ENCODE measurements at places on chromosomes 2 and 18.

DNA sequence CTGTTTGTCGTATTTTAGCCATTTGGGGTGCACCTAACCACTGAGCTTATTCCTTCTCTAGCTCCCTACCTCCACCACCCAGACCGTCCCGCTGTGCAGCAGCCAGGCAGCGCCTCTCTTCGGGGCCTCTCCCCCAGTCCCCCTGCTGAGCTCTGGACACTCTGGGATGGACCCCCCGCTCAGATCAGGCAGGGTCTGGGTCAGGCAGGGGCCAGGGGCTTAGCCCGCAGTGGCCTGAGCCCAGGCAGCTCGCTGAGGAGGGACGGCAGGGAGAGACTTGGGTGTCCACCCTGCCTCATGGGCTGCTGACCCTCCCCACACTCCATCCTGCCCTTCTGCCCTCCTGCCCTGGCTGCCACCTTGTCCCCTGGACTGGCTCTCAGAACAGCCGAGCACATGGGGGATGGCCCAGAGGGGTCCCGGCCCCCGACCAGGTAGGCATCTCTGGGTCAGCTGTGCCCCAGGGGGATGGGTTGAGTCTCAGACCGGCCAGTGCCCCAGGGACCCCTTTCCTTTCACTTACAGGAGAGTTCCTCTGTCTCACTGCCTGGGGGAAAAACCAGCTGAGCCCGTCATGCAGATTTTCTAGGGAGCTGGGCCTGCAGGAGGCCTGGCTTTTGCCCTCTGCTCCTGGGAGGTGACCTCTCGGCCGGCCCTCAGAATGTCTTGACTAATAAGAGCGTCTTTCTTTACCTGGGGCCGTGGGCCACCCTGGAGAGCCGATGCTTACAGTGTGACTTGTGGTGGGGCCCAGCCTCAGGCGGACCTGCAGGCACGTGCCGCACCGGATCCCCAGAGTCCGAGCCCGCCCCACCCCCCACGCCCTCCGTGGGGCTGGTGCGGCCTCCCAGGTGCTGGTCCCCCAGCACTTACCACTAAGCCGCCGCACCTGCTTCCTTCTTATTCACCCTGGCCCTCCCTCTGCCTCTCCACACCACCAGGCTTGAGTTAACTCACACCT, 22.8 kb upstream of the PXDN start:
- ATAC-seq = peak; percentile 42

DNA sequence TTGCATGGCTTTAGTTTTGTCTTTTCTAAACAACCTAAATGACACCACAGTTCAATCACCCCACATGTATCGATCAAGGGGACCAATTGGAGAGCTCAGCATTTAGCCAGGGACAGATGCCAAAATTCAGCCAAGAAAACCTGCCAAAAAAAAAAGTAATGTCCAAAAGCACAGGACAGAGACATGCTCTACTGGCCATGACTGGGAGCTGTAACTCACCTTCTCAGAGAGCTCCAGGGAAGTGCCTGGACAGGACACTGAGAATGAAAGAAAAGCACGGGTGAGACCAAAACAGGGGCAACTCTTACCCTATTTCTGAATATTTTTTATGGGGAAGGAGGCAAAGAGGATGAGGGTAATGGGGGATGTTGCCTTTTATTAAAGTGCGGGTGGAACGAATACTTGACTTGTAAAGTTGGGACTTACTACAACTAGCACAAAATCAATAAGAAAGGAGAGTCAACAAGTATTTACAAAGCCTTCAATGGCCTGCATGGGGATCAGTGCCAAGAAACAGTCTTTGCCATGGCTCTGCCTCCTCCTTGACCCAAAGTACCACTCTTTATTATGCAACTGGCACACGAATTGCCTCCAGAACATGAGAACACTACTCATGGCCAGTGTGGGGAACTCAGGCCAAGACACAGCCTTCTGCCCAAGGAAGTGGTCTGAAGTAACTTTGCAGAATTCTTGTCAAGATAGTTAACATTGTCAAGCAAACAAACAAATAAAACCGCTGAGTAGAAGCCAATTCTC, 72.9 kb upstream of the HK2 start:
- ATAC-seq = no peak

DNA sequence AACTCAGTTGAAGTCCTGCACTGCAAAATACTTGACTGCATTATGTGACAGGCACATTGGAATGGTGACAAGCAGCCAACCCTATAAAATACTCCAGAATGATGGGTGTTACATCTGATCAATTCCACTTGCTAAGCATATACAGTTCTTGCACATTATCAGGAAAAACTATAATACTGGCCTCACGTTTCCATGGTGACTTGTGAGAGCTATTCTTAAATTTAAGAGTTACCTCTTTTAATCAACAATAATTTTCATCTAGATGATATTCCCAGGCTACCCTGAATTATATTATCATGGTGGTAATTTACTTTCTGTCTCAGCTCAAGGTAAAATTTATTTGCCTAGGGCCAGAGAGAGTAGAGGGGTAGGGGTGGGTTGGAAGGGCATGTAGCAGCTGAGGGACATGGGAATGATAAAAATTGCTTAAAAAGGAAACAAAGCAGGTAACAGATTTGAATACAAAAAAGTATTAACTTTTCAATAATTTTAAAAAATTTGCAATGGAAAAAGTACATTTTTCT, 132.3 kb upstream of the PGAP1 start:
- no peak for ATAC-seq

- no peak for ATAC-seq
These were observed 244.3 kb downstream of the GLI2 start for GRCh38 chr2:120979921-120980320.

GRCh38 chr18:13570216-13570615, 156.1 kb downstream of the FAM210A start:
- ATAC-seq = no peak

DNA sequence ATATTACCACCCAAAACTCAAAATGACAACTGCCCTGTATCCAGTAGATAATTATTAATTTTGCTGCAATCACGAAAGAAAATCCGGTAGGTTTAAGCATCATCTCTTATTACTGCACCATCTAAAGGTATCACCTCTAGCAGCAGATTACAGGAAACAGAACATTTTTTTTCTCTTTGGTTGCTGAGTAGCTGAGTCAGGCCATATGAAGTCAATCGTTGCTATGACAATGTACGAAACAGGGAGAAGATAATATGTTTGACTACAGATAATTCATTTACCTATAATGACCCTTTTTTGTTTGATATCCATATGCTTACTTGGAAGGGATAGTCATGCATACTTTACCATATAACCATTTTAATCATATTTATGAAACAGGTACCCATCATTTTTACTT, 831.6 kb upstream of the CHAC2 start:
- no peak for ATAC-seq

GRCh38 chr2:170737821-170738220, 22.7 kb downstream of the SP5 start:
- ATAC-seq = no peak

DNA sequence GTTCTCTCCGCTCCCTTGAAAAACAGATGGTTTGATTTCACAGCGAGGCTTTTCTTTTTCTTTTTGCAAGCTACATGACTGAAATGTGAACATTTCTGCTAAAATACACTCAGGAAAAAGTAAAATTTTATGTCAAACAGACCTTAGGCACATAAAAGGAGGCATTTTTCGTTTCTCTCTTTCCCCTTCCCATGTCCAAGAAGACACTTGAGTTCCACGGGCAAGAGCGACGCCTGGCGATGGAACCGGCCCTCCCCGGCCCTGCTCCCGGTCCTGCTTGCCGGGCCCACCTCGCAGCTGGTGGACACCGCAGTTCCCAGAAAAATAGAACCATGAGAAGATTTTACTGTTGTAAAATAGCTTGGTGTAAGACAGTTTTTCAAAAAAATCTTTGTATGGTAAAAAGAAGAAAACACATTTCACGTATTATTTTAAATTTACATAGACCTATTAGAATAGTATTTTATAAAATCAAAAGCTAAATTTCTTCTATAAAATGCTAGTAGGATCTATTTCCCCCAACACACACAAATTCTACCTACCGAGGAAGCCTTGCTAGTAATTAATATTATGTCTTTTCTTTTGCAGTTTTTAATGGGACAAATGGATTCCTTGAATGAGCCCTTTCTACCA, 2.3 kb upstream of the ALKAL2 start:
- ATAC-seq = no peak

DNA sequence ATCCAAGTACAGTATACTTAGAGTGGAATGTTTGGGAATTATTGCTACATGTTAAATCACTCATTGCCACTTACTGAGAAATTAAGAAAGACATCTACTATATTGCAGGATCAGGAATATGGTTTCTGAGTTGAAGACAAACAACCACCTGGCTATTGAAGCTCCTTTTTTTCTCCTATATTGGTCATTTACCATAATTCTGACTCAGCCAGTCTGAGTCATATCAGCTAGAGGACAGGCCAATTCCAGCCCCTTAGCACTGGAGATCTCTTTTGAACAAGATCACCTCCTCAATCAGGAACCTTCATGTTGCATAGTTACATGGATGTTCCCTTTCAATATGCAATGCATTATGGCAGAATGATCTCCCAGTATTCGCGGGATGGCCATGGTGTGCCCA, 42.7 kb upstream of the CDH19 start:
- ATAC-seq = no peak

GRCh38 chr2:193506035-193506434, 1311.3 kb upstream of the TMEFF2 start:
- ATAC-seq = peak; percentile 7

- ATAC-seq = no peak
These were observed 9.6 kb upstream of the HOXD1 start for GRCh38 chr2:176178757-176179295.

DNA sequence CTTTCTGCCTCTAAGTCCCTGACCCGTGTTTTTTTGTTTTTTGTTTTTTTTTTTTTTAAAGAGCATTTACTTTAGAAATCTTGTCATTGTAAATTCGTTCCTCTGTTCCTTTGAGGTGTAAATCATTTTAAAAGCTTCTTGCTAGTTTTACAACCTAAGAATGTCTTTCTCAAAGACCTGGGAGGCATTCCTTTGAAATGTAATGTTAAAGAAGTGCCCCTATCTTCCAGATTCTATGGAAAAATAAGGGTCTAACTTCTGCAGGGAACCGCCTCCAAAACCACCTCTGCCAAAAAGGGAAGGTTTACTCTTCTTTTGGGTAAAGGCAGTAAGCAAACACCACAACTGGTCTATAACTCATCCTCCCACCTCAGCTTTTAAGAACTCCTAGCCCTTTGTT, 259.6 kb upstream of the ZNF804A start:
- ATAC-seq = no peak

DNA sequence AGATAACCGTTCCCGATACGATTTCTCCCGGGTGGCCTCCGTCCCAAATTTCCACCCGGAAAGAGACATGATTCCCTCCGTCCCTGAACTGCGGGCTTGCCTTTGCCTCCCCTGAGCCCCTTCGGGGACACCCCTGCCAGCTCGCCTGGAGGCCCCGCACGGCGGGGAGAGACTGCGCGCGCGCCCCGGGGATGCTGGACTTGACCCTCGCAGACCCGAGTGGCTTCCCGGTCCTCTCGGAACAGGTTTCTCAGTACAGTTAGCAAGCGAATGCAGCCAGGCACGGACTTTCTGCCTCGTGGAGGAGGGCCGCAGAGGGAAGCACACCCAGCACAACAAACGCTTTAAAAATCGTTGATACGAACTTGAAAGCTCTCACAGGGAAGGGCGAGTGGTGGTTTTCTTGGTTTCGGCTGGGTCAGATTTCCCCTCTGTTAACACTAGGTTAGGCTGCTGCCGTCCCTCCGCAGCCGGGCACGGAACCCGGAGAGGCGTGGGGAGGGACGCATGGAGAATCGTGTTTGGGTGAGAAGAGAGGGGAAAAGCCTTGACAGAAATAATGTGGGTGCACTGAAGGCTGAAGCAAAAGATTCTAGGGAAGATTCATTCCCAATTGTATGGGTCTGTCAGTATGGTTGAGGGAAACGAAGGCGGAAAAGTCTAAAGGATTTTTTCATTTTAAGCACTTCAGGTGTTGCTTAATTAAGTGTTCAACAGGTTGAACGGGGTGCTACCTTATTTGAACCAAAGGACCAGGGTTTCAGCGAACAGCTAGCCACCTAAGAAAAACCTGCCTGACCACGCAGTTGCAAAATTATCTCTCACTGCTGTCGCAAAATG, 916 bp downstream of the TNFRSF11A start:
- peak; percentile 46 for ATAC-seq

DNA sequence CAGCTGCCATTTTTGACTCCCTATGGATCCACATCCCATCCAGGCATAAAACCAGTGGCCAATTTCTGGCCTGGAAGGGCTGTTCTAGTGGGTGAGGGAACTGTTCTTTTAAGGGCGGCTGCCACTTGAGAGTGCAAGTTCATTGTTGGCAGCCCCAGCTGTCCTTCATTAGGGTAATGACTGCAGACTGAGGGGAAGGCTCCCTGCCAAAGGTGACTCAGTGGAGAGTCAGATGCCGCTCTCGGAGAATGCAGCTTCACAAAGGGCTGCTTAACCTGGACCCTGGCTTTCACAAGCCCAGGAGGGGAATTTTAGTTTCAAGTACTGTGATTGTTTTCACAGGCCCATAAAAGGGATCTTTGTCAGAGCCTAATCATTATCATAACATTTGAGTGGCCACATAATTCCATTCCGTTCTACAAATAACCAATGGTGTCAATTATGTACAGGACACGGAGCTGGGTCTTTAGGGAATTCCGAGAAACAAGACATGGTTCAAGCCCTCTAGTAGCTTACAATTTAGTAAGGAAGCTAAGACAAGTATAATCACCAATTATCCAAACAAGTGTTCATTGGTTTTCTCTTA, 235.7 kb downstream of the CDCA7 start:
- no peak for ATAC-seq

DNA sequence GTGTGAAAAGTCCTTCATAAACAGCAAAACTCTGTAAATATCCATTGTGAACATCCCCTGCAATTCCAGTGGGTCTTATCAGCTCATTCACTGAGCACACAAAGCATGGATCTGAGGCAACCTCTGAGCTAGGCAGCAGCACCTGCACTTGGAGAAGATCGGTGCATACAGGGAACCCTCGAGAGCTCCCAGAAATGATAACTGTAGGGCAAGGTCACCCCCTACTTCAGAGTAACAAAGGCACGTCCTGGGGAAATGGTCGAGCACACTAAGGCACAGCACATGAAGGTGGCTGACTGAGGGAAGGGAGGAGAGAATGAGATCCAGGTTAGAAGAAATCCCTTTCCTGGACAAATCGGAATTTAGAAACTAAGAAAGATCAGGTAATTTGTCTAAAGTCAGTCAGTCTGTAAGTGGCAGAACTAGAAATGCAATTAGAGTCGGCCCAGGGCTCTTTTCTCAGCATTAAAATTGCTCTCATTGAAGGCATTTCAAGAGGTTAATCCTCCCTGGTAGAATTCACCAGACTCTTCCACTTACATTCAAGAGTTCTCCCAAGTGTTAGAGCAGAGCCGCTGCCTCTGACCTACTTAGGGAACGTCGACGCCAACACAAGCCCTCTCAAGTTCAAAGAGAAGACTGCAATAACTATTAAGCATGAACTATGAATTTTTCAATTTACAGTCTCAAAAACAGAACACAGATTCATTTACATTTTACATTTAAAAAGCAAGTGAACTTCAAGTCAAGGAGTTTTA, 45.9 kb downstream of the PXDN start:
- no peak for ATAC-seq

DNA sequence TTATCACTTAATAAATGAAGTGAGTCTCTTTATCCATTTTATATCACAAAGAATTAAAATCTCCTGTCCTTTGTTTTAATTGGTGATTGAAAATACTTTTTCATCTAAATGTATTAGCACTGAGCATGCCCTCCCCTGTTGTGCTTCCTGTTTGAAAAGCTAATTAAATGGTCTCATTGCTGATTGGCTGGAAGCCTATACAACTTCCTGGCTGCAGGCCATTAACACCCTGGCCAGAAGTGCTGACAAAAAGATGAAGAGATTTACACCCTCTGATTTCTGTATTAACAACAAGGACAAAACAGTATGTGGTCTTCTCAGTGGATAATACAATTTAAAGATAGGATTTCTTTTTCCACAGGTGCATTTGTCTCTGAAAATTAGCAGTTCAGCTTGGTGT, 548.0 kb downstream of the DCC start:
- ATAC-seq = no peak

- ATAC-seq = no peak
These were observed 123.1 kb downstream of the SOCS6 start for GRCh38 chr18:70411876-70412435.

All from stimulated activated memory B cell treated with anti-CD40 and anti-IgM and Interleukin-4, amounts not matched to agents 10 μg/mL and 1 μg/mL and 100 μg/mL, for 72 hours (primary cell).